ENCODE measurements at places on chromosomes 2 and 18. TPM values are rescaled to one million over a fixed set of nuclear protein-coding genes. Genes with fewer than 3 reads are reported as not detected.
A peak's percentile ranks its signal among the peaks of the same experiment; 100 is the strongest.

DNA sequence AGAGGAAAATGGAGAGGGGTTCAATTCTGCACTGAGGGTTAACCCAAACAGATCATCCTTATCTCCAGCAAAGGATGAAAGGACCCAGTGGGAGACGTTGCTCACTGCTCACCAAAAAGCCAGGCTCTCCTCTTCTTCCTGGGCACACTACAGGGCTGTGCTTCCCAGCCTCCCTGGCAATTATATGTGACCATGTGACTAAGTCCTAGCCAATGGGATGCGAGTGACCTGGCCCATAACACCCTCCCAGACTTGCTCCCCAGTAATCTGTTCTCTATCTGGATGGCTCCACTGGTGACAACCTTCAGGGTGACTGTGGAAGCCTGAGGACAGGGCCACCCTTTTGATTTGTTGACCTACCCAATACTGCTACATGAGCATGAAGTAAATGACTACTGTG lies 10.9 kb upstream of the PRKCE start:
- DNase-seq: no peak

DNA sequence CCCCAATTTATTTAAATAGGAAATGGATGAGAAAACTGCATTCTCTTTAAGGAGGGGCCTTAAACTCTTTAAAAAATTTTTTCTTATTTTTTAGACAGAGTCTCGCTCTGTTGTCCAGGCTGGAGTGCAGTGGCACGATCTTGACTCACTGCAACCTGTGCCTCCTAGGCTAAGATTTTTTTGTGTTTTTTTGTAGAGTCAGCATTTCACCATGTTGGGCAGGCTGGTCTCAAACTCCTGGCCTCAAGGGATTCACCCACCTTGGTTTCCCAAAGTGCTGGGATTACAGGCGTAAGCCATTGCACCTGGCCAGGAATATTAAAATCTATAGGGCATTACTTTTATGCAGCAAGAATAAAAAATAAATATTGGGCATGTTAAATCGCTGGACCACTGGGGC lies 56.0 kb downstream of the GALR1 start:
- DNase-seq: no peak

The KLHL14 gene
- 9.4 TPM for total RNA-seq

DNA sequence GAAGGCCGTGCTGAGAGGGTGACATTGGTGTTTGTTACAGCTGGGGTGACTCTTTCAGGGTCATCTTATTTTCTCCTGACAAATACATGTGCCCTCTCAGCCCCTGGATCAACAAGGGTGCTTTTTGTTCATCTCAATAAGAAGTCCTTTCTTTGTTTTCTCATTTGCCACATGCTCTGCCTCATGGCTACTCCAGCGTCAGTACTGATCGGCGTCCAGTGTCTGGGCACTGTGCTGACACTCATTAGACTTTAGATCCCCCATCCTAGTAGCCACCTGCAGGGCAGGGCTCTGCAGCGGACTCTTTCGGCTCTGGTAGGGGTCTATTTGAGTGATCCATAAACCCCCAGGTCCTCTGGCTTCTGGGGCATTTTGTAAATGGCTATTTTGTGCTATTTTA lies 38.4 kb downstream of the NPPC start:
- DNase-seq: no peak

The REG1B gene
- total RNA-seq: not detected

The MRPL30 gene
- total RNA-seq: 37.4 TPM

DNA sequence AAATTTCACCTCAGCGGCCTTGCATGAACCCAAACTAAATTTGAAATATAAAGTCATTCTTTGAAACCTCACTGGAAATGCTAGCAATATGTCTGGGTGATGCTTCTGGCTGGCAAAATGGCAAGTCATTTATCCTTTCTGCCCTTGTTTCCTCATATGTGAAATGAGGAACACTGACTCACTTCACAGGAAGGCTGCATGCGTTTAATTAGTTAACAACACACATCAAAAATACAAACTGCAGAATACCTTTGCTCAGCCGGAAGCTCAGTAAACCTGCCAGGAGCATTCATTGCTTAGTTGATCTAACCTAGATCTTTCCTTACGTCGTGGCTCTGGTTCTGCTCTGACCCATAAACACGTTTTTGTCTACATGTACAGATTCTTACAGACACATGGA lies 214.2 kb upstream of the ACVR2A start:
- no peak for DNase-seq

- no peak for DNase-seq
Observed at GRCh38 chr2:188327518-188328213, 36.0 kb downstream of the GULP1 start.

- no peak for DNase-seq
Observed at GRCh38 chr2:40445467-40445866, 6.4 kb downstream of the SLC8A1 start.

The SCN2A gene
- 117 TPM for total RNA-seq

GRCh38 chr18:1998121-1998520 lies 573.2 kb downstream of the METTL4 start:
- no peak for DNase-seq

DNA sequence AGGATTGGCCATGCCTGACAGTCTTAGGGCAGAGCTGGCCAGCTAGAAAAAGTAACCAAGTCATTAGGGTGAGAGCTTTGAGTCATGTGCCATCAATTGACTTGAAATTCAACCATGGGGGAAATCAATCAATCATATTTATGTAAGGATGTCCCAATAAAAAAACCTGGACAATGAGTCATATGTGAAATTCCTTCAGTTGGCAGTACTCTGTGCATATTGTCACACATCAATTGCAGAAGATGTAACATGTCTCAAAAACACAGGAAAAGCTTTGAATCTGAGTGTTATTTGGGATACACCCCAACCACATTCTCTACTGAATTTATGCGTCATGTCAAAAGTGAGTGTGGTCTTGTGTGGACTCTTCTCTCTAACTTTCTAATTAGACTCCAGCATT lies 1004.1 kb upstream of the NRXN1 start:
- DNase-seq: no peak

- no peak for DNase-seq
Observed at GRCh38 chr2:204550751-204551511, 5.7 kb downstream of the PARD3B start.

- peak; percentile 60 for DNase-seq
Observed at GRCh38 chr2:159616286-159616701, at the start of gene BAZ2B. TSS of gene BAZ2B (minus strand) at chr2:159616548. CDS start at chr2:159478719, 137,829 bp downstream.

GRCh38 chr2:73886357-73886756 lies 6.5 kb upstream of the ACTG2 start:
- no peak for DNase-seq

GRCh38 chr18:1240701-1241100 lies 336.0 kb downstream of the ADCYAP1 start:
- no peak for DNase-seq

- DNase-seq: no peak
Observed at GRCh38 chr2:1553671-1554295, 140.5 kb downstream of the TPO start.

- no peak for DNase-seq
Observed at GRCh38 chr2:29664578-29664977, 256.8 kb downstream of the ALK start.

GRCh38 chr2:199581408-199581807 lies 123.7 kb upstream of the SATB2 start:
- no peak for DNase-seq

DNA sequence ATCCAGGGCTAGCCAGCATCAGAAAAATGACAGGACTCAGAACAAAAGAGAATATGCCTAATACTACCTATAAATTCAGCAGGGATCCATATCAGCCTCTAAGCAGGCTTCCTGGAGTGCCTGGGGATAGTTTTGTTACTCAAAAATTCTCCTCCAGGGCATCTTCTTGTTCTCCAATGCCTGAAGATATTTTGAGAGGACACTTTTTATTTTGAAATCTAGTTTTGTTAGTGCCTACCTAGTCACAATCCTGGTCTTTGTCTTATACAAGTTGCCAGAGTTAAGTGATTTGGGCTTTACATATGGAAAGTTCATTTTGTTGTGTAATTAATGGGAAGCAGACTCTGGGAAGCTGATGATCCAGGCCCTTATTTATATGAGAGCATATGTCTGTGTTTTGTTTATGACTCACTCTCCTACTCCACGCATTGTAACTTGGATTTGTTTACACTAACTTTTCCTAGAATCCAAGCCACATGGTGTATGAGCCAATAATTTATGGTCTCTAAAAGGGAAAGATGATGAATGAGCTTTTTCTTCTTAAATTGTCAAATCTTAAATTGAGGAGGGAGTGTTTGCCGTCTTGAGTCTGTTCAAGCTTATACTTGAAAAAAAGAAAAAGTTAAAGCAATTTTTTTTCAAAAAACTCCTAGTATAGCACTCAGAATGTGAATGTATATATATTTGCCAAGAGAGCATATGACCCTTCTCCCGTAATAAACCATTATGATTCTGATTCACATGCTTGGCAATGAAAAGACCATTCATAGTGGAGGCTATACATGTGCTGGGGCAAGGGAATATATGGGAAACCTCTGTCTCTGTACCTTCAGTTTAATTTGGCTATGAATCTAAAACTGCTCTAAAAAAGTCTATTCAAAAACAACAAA lies 370.3 kb downstream of the SETBP1 start:
- no peak for DNase-seq

GRCh38 chr2:157887946-157888345 lies 11.8 kb upstream of the ACVR1 start:
- no peak for DNase-seq

The SERPINB12 gene
- not detected for total RNA-seq

- no peak for DNase-seq
Observed at GRCh38 chr18:80210312-80211083, 36.8 kb downstream of the PARD6G start.

DNA sequence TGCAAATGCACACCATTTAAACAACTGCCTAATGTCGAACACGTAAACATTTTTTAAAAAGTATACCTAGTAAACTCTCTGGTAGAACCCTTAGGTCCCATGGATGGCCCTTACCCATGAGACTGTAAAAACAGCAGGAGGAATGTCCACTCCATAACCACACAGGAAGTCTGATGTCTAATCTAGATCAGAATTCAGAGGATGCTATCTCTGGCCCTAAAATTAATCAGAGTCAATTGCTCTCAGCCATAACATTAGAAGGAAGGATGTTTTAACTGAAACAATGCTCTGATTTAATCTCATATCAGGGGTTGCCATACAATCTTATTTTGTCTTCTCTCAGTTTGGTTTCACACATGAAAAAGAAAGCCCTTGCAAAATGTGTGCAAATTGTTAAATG lies 416.3 kb upstream of the PIK3C3 start:
- no peak for DNase-seq

DNA sequence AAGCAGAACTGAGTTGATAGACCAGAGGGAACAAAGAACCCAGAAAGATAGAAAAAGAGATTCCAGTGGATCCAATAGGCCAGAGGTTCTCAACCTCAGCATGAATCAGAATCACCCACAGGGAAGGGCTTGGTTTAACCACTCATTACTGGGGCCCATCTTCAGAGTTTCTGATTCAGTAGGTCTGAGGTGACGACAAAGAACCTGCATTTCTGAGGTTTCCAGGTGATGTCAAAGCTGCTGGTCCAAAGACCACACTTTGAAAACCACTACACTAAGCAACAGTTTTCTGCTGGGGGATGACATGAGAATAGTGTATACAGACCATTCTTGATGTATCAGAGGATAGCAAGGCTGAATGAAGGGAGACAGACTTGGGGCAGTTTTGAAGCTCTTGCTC lies 296.9 kb upstream of the STON1 start:
- DNase-seq: no peak

- no peak for DNase-seq
Observed at GRCh38 chr2:138779781-138780445, at the start of gene NXPH2. TSS of gene NXPH2 (minus strand) at chr2:138780390. CDS start at chr2:138780241, 149 bp downstream.

DNA sequence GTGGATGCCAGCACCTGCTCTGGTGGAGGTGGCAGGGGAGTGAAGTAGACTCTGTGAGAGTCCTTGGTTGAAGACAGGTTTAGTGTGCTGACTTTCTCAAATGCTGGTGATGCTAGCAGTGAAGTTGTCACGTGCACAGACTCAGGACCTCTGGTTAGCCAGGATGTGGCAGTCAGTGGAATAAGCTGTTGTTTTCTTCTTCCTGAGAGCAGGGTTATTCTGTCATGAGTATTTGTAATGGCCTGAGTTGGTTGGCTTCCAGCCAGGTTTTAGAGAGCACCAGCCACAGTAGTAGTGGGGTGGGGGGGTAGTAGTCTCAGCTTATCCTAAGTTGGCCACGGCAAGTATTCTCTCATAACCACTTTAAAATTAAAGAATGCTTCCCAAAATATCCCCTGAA lies 238.5 kb upstream of the FBXO11 start:
- DNase-seq: no peak

GRCh38 chr2:231007286-231008098 lies 11.6 kb downstream of the SPATA3 start:
- no peak for DNase-seq

DNA sequence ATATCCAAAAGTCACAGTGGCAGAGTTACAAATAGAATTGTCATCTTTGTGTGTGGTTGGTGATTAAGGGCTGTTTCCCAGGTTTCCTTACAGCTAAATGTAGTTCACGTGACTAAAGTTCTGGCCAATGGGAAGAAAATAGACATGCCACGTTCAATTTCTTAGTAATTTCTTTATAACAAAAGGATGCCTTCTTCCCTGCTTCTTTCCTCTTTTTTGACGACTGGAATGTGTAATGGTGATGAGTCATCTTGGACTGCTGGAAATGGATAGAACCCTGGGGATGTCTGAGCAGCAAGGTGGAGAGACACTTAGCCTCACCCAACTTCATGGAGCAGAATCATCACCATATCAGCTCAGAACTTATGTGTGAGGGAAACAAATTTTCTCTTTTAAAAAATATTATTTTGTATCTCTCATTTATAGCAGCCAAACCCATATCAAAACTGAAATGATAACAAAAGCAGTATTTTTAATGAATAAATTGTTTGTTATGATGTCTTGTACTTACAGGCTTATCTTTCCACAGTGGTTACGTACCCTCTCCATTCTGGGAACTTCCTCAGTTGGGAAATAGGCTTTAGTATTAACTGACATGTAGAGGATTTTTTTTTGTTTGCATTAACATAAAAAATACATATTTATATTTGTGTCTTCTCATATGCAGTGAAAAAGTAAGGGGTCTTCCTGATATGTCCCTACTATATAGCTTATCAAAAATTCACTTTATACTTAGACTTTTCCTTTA lies 91.1 kb upstream of the CDH2 start:
- no peak for DNase-seq

The HK2 gene
- 8.5 TPM for total RNA-seq

All from cerebellum (tissue), 4 donors.